ENCODE measurements at places on chromosomes 2 and 18.

GRCh38 chr2:161273038-161273760 lies 35.0 kb upstream of the PSMD14 start:
- DNase-seq, result no peak

DNA sequence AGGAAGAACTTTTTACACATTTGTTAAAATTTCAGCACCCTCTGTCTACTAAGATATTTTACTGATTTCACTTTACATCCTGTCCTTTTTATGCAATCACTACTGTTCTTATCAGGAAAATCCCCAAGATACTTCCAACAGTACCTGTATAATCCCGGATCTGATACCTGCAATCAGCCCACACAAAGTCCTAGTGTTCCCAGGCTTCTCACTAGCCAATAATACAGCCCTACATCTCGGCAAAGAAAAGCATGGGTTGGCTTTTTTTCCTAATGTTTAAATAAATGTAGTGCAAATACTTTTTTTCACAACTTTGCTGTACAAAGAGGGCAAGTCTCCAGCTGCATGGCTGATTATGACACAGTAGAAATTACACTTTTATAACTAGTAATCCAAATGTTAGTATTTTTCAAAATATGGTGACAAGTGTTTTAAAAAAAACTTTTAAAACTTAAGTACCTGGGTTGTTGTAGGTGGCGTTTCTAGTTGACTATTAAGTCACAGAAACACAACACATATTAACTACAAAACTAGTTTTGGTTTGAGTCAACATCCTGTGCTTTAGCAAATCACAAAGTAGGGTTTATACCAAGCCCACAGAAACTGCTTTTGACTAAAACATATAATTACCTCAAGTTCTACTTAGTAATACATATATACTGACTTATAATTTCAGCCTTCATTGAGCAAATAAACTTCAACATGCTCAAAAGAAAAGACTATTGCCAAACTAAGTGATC lies 19.5 kb downstream of the CNOT11 start:
- DNase-seq, result no peak

DNA sequence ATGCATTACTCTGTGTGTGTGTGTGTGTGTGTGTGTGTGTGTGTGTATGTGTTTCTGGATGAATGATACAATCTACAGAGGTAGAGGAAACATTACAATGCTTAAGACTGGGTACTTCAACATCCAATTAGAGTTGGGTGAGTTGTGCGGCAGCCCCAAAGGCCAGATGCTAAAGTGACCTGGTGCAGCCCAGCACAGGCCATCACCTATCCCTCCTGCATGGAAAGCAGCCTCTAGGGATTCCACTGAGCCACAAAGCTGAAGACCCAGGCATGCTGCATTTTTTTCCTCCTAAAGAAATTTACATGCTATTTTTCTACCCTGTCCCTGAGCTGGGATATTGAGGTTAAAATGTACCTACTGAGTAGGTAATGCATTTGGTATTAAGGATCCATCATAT lies 79.1 kb upstream of the ETAA1 start:
- DNase-seq, result no peak

DNA sequence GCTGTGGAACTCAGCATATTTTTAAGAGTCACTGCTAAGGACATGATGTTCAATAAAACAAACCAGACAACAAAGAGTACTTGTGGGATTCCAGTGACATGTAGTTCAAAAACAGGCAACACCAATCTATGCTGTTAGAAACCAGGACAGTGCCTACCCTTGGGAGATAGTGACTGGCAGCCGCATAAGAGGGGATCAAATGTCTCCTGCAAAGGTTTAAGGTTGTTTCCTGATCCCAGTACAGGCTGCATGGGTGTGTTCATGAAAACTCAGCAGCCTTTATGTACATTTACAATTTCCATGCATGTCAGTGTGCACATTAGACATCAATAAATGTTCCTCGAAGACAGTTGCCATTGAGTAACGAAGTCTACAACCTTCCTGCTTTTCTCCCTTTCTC lies 183.8 kb downstream of the PID1 start:
- no peak for DNase-seq

- no peak for DNase-seq
Observed at GRCh38 chr18:36456622-36457021, 159.1 kb downstream of the FHOD3 start.

Measured in NCI-H1417 treated with DMSO at 0.1 percent for 48 hours (cell line).